ENCODE measurements at places on chromosomes 11 and 22. TPM values are rescaled to one million over a fixed set of nuclear protein-coding genes. Genes with fewer than 3 reads are reported as not detected.

Gene MYEOV
- total RNA-seq = 4.8 TPM

Gene PTPRCAP
- total RNA-seq = 0.19 TPM

Gene RAB38
- 0.28 TPM for total RNA-seq

Gene SCYL1
- total RNA-seq = 138 TPM

Gene PDE3B
- total RNA-seq = 0.28 TPM

Gene MS4A4E
- not detected for total RNA-seq

Gene GVQW3
- total RNA-seq = 1.2 TPM

Gene C11orf91
- total RNA-seq = not detected

Gene C11orf21
- not detected for total RNA-seq

Gene PATE4
- not detected for total RNA-seq

Gene PIH1D2
- total RNA-seq = 1.9 TPM

Gene ADORA2A
- total RNA-seq = 13.2 TPM

Gene TSGA10IP
- not detected for total RNA-seq

Gene MADD
- 10.1 TPM for total RNA-seq

Gene RAB39A
- total RNA-seq = not detected

Gene BCO2
- 0.38 TPM for total RNA-seq

Gene JAM3
- total RNA-seq = 118 TPM

Gene SPDYC
- total RNA-seq = not detected

Gene GGTLC3
- not detected for total RNA-seq

Gene OR5AR1
- total RNA-seq = not detected

Gene SEC14L2
- total RNA-seq = 19.2 TPM

Gene P2RY6
- total RNA-seq = 0.58 TPM

Gene SCARF2
- total RNA-seq = 21.5 TPM

Gene C11orf16
- total RNA-seq = not detected

Gene PHF21B
- not detected for total RNA-seq

Gene ATG16L2
- total RNA-seq = 4.8 TPM

Gene TUB
- total RNA-seq = 4.8 TPM

Gene C11orf98
- 21.4 TPM for total RNA-seq

Gene GNG3
- not detected for total RNA-seq

Gene NAP1L4
- total RNA-seq = 153 TPM

Gene PGR
- total RNA-seq = 0.19 TPM

Gene FGF4
- total RNA-seq = not detected

Gene KDELR3
- total RNA-seq = 147 TPM

Gene NCAM1
- total RNA-seq = 0.58 TPM
